ENCODE measurements at places on chromosomes 1 and 21. TPM values are rescaled to one million over a fixed set of nuclear protein-coding genes. Genes with fewer than 3 reads are reported as not detected.

- no peak for DNase-seq
Measured at GRCh38 chr1:198175423-198176170, 18.8 kb downstream of the NEK7 start.

- no peak for DNase-seq
Measured at GRCh38 chr21:25560271-25560685, 47.0 kb downstream of the MRPL39 start.

DNA sequence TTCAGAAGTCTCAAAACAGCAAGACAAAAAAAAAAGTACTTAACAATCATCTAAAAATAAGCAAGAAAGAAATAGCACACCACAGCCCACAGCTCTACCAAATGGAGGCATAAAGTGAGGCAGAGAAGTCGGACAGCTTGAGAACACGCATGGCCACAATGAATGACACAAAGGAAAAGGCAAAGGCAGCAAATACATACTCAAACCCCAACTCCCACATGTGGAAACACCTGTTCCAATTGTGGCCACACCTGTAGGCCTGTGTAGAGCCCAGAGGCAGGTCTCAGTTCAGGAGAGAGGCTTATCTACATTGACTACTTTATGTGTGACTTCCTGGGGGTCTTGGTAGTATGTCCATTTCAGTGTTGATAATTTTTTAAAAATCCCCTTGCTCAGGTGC is 543.5 kb downstream of the LMO4 start:
- no peak for DNase-seq

- DNase-seq = no peak
Measured at GRCh38 chr1:166870584-166870983, 5.5 kb downstream of the TADA1 start.

GRCh38 chr1:115331558-115332331 is 6.3 kb downstream of the NGF start:
- DNase-seq = no peak

GRCh38 chr1:169701261-169702005 is 10.0 kb downstream of the SELL start:
- no peak for DNase-seq

GRCh38 chr1:116915086-116915661 is 5.5 kb downstream of the PTGFRN start:
- peak; percentile 40 for DNase-seq

DNA sequence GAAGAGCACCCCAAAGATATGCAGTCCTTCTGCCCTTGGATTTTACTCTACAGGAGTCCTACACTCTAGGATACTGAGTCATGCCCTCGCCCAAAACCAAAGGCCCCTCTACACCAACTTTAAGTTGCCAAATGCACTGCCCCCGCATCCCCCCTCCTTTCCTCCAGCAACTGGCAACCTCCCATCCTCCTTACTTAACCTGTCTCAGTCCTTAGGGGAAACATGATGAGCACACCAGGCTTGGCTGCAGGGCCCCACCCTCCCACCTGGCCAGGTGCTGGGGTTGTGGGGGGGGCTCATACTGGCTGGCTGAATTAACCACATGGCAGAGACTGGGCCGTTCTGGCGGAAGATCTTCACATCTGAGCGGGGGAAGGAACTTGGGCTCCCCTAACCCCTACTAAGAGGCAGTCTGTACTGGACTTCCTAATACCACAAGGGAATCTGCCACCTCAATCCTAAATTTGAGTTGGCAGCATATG is 1.2 kb downstream of the HDGF start:
- no peak for DNase-seq

GRCh38 chr1:76381450-76382097 is 307.0 kb downstream of the ST6GALNAC3 start:
- DNase-seq = no peak

DNA sequence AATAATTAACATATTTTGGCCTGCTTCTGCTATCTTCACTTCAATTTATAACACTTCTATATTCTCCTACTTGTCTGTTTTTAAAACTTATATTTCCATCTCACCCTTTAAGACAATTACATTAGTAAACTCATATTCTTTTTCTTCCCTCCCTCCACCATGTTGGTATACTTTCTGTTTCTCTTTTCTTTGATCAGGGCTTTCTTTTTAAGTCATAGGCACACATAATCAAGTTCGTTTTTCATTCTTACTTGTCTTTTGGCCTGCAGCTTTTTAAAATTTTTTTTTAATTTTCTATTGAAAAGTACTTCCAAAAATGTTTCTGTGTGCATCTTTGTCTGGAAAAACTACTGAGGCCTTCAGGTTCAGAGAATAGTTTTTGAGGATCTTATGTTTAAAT is 2.3 kb downstream of the PYHIN1 start:
- DNase-seq = no peak

- DNase-seq = no peak
Measured at GRCh38 chr1:18452550-18452949, 28.2 kb upstream of the KLHDC7A start.

The FMOD gene
- 9.6 TPM for total RNA-seq

The GRIK3 gene
- total RNA-seq = 0.62 TPM

The AHDC1 gene
- total RNA-seq = 42.8 TPM
